ENCODE measurements at places on chromosomes 6 and 20.
A peak's percentile ranks its signal among the peaks of the same experiment; 100 is the strongest.

DNA sequence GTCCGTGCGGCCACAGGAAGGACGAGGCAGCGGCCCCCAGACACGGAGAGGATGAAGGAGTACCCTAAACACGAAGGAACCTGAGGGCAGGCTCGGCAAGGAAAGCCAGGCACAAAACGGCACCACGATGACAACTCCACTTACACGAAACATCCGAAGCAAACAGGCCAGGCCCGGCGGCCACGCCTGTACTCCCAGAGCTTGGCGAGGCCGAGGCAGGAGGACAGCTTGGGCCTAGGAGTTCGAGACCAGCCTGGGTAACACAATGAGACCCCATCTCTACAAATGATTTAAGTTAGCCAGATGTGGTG, 13.4 kb downstream of the KCNQ2 start:
- no peak for DNase-seq

- DNase-seq: no peak
These were observed 260.3 kb upstream of the MAN1A1 start for GRCh38 chr6:119609865-119610264.

GRCh38 chr6:105035299-105035698, 78.4 kb downstream of the LIN28B start:
- DNase-seq: no peak

DNA sequence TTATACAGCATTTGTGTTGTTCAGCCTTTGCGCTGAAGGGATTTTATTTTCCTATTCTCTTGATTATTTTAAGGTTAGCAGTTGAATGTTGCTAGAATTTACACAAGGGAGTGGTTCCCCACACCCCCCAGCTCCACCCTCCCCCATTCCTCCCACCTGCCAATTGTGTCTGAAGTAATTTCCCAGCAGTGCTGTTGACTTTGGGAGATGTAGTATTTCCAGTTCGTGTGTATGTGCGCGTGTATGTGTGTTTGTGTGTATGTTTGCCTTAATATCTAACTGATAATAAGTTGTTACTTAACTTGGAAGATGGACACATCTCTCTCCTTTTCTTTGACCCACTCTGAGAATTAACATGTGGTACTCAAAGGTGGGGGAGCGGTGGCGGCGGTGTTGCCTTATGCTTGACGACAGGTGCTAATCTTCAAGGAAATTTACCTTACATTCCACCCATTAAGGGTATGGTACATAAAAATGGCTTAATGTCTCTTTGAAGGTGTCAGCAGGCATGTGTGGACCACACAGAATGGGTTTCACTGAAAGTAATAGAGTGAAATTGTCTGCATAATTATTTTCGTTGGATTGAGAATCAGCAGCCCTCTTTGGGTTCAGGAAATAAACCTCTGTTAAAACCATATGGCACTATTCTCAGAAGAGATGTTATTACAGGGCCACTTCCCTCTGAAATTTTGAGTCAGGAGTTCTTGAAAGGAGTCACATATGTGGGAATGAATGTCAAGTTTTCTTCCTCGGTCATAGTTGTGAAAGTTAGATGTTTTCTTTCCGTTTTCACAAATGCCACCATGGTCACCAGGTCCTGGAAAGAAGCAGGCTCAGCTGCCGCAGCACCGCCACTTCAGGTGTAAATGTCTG, 95.6 kb upstream of the SUPT3H start:
- no peak for DNase-seq

- no peak for DNase-seq
These were observed 11.4 kb upstream of the IFNGR1 start for GRCh38 chr6:137230547-137230946.

DNA sequence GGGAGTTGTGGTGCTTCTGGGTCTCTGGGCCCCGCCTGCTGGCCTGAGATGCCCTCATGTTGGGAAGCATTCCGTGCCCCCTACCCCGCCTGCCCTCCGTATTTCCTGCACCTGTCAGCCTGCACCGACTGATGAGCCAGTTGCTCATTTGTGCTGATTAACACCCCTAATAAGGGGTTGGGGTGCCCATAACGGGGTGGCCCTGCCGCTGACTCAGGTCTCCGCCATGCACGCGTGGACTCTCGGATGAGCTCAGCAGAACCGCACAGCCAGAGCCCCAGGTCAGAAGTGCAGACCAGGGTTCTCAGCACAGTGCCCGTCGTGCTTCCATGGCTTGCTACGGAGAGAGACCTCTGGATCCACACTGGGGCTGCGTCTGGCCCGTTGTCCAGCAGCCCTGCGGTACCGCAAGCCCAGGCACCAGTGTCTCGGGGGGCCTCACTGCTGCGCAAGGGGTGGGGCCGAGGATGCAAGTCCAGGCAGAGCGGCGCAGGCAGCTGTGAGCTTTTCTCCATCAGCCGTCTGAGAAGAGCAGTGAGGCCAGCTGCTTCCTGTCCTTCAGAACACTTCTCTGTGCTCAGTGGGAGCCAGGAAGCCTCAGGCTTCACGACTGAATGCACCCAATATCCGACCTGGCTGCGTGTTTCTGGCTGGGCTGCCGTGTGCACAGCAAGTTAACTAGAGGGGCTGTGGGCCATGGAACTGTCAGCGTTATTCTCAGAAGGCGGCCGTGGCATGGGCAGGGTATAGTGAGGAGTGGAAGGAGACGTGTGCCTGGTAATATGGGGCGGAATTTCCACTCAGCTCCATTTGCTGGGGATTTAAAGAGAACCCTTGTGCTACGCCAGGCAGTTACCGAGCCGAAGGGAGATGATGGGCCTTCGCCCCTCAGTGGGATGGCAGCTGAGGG, 18.6 kb downstream of the MTG2 start:
- peak; percentile 43 for DNase-seq

DNA sequence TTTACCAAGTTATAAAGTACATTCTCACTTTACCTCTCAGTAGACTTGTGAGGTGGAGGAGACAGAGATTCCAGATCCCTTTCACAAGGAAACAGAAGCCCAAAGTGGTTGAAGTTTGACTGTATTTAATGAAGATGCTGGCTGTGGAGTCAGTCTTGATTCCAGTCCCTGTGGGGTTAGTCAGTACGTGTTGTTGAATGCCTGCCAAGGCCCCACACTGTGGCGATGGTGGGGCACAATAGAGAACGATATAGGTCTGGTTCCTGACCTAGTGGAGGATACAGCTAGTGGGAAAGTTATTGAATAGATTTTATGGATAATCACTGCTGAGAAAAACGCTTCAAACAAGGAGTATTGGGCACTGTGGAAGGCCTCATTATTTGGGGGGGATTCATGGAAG, 71.4 kb downstream of the LRRC1 start:
- no peak for DNase-seq

Measured in GM06990 (cell line).